ENCODE measurements at places on chromosomes 12 and 14. TPM values are rescaled to one million over a fixed set of nuclear protein-coding genes. Genes with fewer than 3 reads are reported as not detected.

GPRC5A gene
- 0.99 TPM for total RNA-seq

TAS2R20 gene
- total RNA-seq: 4.4 TPM

EIF4B gene
- 536 TPM for total RNA-seq

DNA sequence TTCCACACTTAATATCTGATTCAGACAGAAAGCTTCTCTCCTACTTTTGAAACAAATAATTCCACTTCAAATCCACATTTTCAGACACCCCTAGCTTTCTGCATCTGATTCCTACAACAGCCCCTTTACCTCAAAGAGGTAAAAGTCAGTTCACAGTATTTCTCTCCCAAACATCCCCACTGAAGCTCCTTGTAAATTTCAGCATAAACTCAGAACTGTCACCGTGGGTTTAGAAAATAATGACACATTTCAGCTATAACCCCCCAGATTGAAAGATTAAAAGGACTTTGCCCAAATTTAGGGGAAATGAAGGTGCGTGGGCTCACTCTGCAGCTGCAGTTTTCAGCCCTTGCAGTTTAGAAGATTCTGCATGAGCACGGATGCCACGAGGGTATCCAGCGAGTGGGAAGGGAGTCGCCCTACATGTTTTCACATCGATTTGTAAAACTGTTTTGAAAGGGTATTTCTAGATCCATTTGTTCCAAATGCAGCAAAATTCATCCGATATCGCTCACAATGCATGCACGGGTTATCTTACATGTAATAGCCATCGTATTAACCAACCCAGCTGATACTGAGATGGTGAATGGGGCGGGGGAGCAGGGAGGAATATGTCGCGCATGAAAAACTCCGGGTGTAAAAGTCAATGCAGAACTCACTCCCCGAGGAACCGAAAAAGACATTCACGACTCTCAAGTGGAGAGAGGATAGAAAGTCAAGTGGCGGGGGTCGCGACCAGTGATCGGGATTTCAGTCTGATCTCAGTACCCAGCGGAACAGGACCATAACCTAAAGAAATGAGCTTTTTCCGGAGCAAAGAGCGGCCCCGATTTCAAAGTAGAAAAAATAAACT lies 5.0 kb upstream of the CCND2 start:
- no peak for ATAC-seq

DNA sequence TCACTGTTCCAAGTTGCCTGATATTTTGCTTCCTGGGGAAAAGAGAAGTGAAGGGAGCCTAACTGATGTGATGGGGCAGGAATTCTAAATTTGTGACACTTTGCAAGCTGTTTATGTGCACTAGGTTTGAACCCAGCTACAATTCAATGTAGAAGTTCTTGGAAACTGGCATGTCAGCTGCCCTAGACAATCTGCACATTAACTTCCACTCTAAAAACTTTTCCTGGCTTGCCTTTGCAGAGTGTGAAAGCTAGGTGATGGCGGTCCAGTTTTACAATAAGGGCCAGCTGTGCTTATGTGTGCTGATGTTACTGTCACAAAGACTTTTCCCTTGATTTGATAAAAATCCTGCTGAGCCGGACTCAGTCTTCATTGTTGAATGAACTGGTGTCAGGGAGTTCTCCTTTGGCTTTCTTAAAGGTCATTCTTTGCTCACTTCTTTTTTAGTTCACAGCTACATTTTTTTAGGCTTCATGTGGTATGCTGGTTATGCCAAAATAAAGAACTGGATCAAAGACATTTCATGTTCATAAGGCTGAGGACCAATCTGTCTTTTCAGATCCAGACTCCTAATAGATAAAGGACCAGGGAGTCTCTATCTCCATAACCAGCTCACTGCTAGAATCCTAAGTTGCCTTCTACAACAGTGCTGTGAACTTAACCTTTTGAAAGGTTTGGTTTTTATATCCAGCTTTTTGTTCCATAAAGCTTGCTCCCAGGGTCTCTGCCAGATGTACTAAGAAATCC lies 133.5 kb downstream of the TGFB3 start:
- ATAC-seq: no peak

- ATAC-seq: no peak
Observed at GRCh38 chr12:112353393-112353792, 28.8 kb downstream of the HECTD4 start.

GRCh38 chr14:63964113-63964512 lies 111.3 kb downstream of the SYNE2 start:
- ATAC-seq: no peak

- peak; percentile 79 for ATAC-seq
Observed at GRCh38 chr12:64181430-64182291, 40.4 kb downstream of the KICS2 start.

DNA sequence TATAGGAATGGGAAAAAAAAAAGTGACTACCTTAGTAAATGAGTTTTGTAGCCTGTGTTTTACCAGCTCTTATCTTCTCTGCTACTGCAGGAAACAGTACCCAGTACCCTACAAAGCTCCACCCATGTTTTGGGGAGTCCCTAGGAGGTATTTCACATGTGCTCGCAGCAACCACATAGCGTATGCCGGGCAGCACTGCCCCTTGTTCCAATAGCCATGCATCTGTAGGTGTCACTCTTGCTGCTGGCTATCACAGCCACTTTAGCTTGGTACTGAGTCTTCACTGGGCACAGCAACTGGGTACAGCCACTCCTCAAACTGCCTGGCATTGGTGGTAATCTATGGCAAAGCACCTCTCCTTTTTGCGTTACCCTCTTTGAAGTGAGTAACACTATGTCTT lies 2.0 kb upstream of the MDM1 start:
- ATAC-seq: no peak

DNA sequence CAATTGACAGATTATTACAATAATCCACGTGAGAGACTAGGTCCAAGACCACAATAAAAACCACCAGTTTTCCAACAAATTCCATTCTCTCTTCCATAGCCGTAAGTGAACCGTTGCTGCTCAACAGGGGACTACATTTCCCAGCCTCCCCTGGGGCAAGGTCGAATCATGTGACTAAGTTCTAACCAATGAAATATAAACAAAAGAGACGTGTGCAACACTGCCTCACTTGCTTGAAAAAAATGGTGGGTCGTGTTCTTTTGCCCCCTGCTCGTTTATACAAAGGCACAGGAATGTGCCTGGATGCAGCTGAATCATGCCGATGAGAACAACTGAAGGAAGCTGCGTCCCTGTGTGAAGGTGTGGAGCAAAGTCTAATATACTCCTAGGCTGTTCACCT lies 51.1 kb downstream of the HSPB8 start:
- ATAC-seq: no peak

Measured in activated T-helper 17 cell treated with anti-CD3 and anti-CD28 coated beads, Interleukin-2, amount 50 U/mL, for 72 hours (primary cell).